ENCODE measurements at places on chromosomes 7 and 10. TPM values are rescaled to one million over a fixed set of nuclear protein-coding genes. Genes with fewer than 3 reads are reported as not detected.

The CPN1 gene
- not detected for total RNA-seq

The C7orf57 gene
- total RNA-seq, result not detected

The ANKRD30A gene
- not detected for total RNA-seq

DNA sequence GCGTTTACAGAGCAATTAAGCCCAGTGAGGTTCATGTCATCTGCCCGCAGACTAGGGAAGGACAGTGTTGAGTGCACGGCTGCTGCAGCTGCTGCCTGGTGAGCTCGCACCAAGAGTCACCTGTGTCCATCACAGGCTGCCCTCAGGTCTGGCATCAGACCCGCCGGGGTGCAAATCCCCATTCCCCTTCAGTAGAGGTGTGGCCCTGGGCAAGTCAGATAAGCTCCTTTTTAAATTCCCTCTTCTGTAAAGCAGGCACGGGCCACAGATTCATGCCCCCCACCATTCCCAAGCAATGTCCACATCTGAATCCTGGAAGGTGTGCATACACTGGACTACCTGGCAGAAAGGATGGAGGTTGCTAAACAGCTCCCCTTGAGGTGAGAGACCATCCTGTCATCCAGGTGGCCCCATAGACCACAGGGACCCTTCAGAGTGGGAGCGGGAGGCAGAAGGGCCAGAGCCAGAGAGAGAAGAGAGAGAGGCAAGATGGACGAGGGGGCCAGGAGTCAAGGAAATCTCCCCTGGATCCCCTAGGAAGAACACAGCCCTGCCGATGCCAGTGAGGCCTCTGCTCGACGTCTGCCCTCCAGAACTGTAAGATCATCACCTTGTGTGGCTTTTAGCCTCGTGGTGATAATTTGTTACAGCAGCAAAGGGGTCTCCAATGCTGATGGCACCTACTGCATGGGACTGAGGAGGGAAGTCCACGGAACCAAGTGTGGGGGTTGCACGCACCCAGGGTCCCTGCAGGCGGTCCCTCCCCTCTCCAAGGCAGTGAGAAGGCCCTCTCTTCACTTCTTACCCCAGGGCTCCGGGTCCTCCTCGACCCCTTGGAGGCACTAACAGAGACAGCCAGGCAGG, 168.8 kb downstream of the TCERG1L start:
- H3K4me3 ChIP-seq, result no peak overlapping the region
- DNase-seq, result peak; percentile 11
- H3K27me3 ChIP-seq, result peaks cover 37% of the 10 kb centered on the region
- H3K4me1 ChIP-seq, result no peaks in the 10 kb centered on the region

DNA sequence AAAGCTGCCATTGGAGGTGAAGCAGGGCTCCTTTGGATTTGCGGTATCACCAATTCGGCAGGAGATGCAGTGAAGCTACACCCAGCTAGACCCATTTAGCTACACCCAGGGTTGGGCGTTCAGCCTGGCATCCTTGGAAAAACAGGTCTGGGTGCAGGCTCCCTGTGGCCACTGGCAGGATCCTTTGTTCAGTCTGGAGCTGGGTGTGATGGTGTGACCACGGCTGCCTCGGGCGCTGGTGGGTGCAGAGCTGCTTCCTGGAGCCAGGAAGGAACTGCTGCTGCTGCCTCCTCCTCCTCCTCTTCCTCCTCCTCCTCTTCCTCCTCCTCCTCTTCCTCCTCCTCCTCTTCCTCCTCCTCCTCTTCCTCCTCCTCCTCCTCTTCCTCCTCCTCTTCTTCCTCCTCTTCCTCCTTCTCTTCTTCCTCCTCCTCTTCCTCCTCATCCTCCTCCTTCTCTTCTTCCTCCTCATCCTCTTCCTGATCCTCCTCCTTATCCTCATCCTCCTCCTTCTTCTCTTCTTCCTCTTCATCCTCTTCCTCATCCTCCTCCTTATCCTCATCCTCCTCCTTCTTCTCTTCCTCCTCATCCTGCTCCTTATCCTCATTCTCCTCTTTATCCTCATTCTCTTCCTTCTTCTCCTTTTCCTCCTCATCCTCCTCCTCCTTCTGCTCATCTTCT, 84.0 kb downstream of the GRK5 start:
- no peak for DNase-seq
- no peaks in the 10 kb centered on the region for H3K27me3 ChIP-seq
- peaks cover 60% of the 10 kb centered on the region for H3K4me1 ChIP-seq
- peak overlapping the region; percentile 36 for H3K27ac ChIP-seq

DNA sequence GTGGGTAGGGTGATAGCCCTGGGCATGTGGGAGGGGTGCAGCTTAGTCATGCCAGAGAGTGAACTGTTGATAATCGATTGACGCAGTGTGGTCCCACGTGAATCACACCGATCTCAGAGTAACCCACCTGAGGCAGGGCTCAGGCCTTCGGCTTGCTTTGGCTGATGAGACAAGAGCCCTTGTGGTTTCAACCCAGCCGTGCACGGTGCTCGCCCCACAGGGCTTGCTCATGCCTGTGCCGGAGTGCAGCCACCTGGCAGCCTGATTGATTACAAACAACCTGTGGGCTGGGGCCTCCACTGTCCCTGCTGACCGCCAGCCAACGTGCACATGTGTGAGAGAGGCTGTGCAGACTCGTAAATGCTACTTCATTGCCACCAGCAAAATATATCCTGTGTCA, 144.9 kb upstream of the ADARB2 start:
- H3K4me3 ChIP-seq, result no peak overlapping the region
- H3K27ac ChIP-seq, result no peak overlapping the region
- no peaks in the 10 kb centered on the region for H3K36me3 ChIP-seq
- no peak for DNase-seq
- H3K27me3 ChIP-seq, result no peaks in the 10 kb centered on the region

All from heart left ventricle (tissue), 16 donors.